Upper lobe of left lung (tissue), 6 donors: ENCODE measurements at places on chromosomes 4 and X. TPM values are rescaled to one million over a fixed set of nuclear protein-coding genes. Genes with fewer than 3 reads are reported as not detected.

VCX2 gene
- total RNA-seq, result not detected

LETM1 gene
- total RNA-seq, result 40.5 TPM

PPAT gene
- total RNA-seq, result 2.1 TPM

USP53 gene
- total RNA-seq, result 48.8 TPM

RTL5 gene
- 2.7 TPM for total RNA-seq

F9 gene
- total RNA-seq, result 0.11 TPM

JAKMIP1 gene
- total RNA-seq, result 0.40 TPM

CT55 gene
- not detected for total RNA-seq

DKK2 gene
- total RNA-seq, result 6.0 TPM

PRPS2 gene
- 18.1 TPM for total RNA-seq

ADGRA3 gene
- total RNA-seq, result 13.5 TPM

GRCh38 chr4:101871962-101872676 lies 81.6 kb downstream of the BANK1 start:
- no peaks in the 10 kb centered on the region for H3K4me1 ChIP-seq
- no peaks in the 10 kb centered on the region for H3K36me3 ChIP-seq
- no peaks in the 10 kb centered on the region for H3K27me3 ChIP-seq
- H3K4me3 ChIP-seq, result no peak overlapping the region
- no peak for DNase-seq
- no peak overlapping the region for H3K27ac ChIP-seq

GRCh38 chrX:96684339-96685209 lies at the start of gene DIAPH2:
DIAPH2 (plus strand) TSS chrX:96684842.
- H3K27ac ChIP-seq, result peak within 1 kb of the TSS; percentile 88
- DNase-seq, result peak; percentile 94
- H3K36me3 ChIP-seq, result no peaks in the 10 kb centered on the region
- H3K4me3 ChIP-seq, result peak within 1 kb of the TSS; percentile 70

DNA sequence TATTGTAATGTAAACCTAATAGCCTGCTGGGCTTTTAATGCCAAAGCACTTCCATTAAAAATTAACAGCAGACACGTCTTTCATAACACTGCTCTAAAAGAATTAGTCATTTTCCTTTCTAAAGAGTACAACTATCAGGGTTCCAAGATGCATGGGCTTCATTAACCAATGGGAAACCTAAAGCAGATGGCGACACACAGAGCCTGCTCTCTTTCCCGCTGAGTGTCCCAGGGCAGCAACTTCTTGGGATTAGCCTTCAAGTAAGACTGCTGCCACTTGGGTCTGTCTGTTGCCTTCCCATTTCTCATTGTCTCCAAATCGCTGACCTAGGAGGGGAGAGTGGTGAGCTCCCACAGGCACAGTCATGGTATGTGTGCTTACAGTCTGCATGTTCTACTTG lies 14.0 kb upstream of the PHKA2 start:
- H3K4me3 ChIP-seq, result no peak overlapping the region
- no peaks in the 10 kb centered on the region for H3K27me3 ChIP-seq
- H3K27ac ChIP-seq, result no peak overlapping the region
- H3K4me1 ChIP-seq, result no peaks in the 10 kb centered on the region
- H3K36me3 ChIP-seq, result no peaks in the 10 kb centered on the region

GRCh38 chr4:4752576-4753401 lies 106.7 kb upstream of the MSX1 start:
- no peaks in the 10 kb centered on the region for H3K27me3 ChIP-seq
- no peak overlapping the region for H3K27ac ChIP-seq
- no peaks in the 10 kb centered on the region for H3K36me3 ChIP-seq

- H3K27me3 ChIP-seq, result no peaks in the 10 kb centered on the region
- H3K27ac ChIP-seq, result no peak overlapping the region
- no peak for DNase-seq
- H3K4me3 ChIP-seq, result no peak overlapping the region
Observed at GRCh38 chr4:27046851-27047250, 186.2 kb downstream of the STIM2 start.

DNA sequence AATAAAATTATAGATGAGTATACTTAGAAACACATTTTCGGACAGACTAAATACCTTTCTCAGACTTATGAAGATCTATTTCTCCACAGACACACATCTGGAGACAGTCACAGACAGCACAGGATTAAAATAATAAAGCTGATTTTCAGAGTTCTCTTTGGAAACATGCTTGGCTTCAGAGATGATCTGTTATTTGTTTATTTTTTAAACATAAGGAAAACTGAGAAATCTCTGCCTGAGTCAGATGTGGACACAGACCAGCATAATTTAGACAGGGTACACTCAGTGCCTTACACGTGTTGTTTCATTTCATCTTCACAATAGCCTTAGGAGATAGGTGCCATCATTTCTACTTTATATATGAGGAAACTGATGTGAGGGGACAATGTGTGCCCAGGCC lies 92.1 kb downstream of the SLC9A7 start:
- no peaks in the 10 kb centered on the region for H3K27me3 ChIP-seq
- no peak overlapping the region for H3K27ac ChIP-seq
- no peaks in the 10 kb centered on the region for H3K4me1 ChIP-seq
- DNase-seq, result no peak
- H3K36me3 ChIP-seq, result no peaks in the 10 kb centered on the region
- H3K4me3 ChIP-seq, result no peak overlapping the region

- no peaks in the 10 kb centered on the region for H3K27me3 ChIP-seq
- no peaks in the 10 kb centered on the region for H3K36me3 ChIP-seq
- H3K4me1 ChIP-seq, result no peaks in the 10 kb centered on the region
- DNase-seq, result no peak
Observed at GRCh38 chr4:30939069-30939468, 218.9 kb downstream of the PCDH7 start.

DNA sequence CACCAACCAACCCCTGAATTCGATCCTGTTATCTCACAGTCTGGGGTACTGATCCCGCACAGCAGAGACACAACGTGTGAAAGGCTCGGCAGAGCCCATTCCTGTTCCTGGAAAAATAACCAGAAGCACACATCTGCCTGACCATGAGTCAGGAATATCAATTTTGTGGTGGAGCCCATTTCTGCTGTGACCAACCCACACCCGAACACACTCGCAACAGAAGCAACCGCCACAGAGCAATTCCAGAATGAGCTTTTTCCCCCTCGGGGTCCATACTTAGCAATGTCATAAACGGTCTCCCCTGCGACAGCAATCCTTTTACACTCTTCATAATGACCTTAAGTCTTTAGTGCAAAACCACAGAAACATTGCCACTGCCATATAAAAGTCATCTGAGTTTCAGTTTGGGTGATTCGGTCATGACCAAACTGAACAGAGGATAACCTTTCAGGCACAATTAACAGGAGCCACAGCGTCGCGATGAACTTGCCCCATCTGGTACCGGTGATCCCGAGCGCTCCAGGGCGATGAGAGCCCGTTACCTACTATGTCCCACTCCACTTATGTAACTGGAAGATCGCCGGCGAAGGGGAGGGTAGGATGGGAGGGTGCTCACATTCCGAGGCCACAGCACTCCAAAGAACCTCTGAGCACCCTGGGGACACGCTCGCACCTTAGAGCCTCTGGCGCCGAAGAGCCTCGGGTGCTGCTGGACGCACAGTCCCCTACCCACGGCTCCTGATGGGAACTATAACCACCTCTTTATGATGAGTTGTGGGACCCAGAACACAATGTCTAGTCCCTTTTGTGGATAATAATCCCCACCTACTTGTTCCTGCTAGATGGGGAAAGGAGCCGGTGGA lies 1.1 kb downstream of the MECP2 start:
- peak overlapping the region; percentile 99 for H3K27ac ChIP-seq
- H3K27me3 ChIP-seq, result no peaks in the 10 kb centered on the region
- H3K4me1 ChIP-seq, result peaks cover 22% of the 10 kb centered on the region
- H3K36me3 ChIP-seq, result no peaks in the 10 kb centered on the region
- DNase-seq, result no peak

DNA sequence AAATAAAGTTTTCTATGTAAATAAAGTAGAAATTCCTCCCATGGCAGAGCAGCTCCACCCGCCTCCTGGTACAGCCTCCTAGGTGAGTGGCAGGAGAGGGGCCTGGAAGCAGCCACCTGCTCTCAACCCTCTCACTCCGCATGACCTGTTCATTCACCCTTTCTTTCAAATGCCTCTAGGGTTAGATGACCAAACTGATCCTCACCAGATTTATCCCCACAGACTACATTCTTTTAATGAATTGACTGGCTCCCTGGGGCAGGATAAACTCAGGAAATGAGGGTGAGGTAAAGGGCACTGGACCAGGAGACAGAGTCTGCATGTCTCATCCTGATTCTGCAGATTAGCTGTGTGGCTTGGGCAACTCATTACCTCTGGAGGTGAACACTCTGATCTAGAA lies 32.6 kb upstream of the NKX6-1 start:
- H3K4me3 ChIP-seq, result no peak overlapping the region
- no peaks in the 10 kb centered on the region for H3K27me3 ChIP-seq
- no peaks in the 10 kb centered on the region for H3K4me1 ChIP-seq
- no peaks in the 10 kb centered on the region for H3K36me3 ChIP-seq
- no peak for DNase-seq

DNA sequence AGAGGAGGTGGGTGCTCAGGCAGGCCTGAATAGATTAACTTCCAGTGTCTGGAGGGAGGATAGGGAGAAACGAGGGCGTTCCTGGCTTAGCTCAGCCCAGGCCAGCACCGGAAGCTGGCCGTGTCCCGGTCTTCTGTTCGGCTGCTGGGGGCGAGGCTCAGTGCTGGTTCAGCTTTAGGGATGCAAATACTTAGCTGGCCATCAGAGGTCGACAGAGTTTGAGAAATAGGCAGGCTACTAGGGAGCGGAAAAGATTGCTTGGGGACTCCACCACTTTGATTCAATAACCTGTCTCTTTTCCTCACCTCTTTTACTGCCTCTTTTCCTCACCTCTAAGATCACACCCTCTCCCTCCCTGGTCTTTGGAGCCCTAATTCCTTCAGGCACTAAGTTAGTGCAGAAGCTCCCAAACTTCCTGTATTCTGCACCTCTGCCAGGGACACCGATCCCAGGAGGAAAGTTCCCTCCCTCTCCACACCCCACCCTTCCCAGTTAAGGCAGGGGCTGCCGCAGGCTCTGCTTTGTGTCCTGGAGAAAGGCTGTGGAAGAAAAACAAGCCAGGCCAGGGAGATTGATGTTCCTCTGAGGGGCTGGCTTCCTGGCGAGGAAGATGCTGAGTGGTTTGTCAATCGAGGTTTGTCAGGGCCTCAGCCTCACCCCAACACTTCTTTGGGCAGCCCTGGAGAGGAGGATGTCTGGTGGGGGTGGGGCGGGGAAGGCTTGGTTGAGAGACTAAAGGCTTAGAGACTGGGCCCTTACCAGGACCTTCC lies 6.0 kb upstream of the EFNB1 start:
- no peaks in the 10 kb centered on the region for H3K36me3 ChIP-seq
- DNase-seq, result no peak
- H3K27ac ChIP-seq, result no peak overlapping the region
- H3K4me1 ChIP-seq, result no peaks in the 10 kb centered on the region

DNA sequence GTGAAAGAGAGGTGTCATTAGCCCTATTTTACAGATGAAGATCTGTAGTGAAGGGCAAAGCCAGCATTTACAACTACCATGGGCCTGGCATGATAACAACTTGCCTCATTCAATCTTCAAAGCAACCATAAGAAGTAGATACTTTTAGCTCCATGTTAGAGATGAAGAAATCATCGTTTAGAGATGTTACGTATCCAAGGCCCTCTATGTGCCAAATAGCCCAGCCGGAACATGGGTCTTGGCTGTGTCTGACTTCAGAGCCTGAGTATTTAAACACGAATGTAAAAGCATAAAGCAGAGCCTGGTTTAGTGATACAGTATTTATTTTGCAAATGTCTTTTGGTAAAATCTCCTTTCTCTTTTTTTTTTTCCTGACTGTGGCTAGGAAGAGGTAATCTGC lies 197.1 kb downstream of the RASL11B start:
- H3K27me3 ChIP-seq, result no peaks in the 10 kb centered on the region
- H3K4me3 ChIP-seq, result no peak overlapping the region
- DNase-seq, result no peak
- no peaks in the 10 kb centered on the region for H3K4me1 ChIP-seq
- H3K36me3 ChIP-seq, result no peaks in the 10 kb centered on the region
- H3K27ac ChIP-seq, result no peak overlapping the region

GRCh38 chrX:74437530-74437929 lies 16.2 kb downstream of the SLC16A2 start:
- H3K27me3 ChIP-seq, result no peaks in the 10 kb centered on the region
- no peak overlapping the region for H3K4me3 ChIP-seq
- no peak for DNase-seq
- no peak overlapping the region for H3K27ac ChIP-seq
- H3K4me1 ChIP-seq, result no peaks in the 10 kb centered on the region
- H3K36me3 ChIP-seq, result no peaks in the 10 kb centered on the region
